ENCODE measurements at places on chromosomes 1 and 21.

DNA sequence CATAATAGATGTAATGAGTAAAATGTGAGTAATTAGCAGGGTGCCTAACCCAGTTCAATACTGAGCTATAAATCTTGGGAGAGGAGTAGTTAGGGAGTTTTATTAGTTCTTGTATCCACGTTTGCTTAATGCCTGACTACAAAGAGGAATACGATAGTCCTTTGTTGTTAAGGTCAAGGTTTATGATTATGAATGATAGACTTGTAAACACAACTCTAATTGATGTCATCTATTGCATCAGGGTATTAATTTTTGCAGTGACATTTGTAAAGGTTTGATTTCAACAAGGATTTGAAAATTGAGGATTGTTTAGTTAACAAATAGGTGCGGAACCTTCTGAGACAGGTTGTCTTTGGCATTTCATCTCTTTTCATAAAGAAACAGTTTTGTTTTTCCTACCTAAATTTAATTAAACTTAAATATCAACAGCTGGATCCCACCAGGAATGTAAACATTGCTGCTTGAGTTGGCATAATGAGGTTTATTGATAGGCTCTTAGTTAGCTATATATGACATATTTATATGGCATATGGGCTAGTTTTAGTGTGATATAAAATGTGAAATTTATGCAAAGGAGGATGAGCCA is 9.7 kb downstream of the SOAT1 start:
- no peak overlapping the region for H3K4me3 ChIP-seq
- H3K27ac ChIP-seq, result no peak overlapping the region
- H3K36me3 ChIP-seq, result peaks cover 62% of the 10 kb centered on the region
- H3K27me3 ChIP-seq, result no peaks in the 10 kb centered on the region
- DNase-seq, result no peak
- peaks cover 38% of the 10 kb centered on the region for H3K4me1 ChIP-seq

GRCh38 chr1:224582041-224582440 is 34.1 kb upstream of the CNIH3 start:
- no peak for DNase-seq
- H3K36me3 ChIP-seq, result no peaks in the 10 kb centered on the region
- no peak overlapping the region for H3K27ac ChIP-seq
- H3K27me3 ChIP-seq, result no peaks in the 10 kb centered on the region
- no peaks in the 10 kb centered on the region for H3K4me1 ChIP-seq
- H3K4me3 ChIP-seq, result no peak overlapping the region

GRCh38 chr1:235617808-235618207 is 31.8 kb downstream of the GNG4 start:
- H3K27ac ChIP-seq, result no peak overlapping the region
- DNase-seq, result no peak
- H3K36me3 ChIP-seq, result no peaks in the 10 kb centered on the region
- H3K4me3 ChIP-seq, result no peak overlapping the region
- no peaks in the 10 kb centered on the region for H3K4me1 ChIP-seq

- H3K27me3 ChIP-seq, result no peaks in the 10 kb centered on the region
- H3K27ac ChIP-seq, result peak overlapping the region; percentile 67
- H3K36me3 ChIP-seq, result peaks cover 77% of the 10 kb centered on the region
- no peak for DNase-seq
- H3K4me1 ChIP-seq, result peaks cover 71% of the 10 kb centered on the region
Observed at GRCh38 chr1:92480200-92480812, 6.4 kb downstream of the GFI1 start.

GRCh38 chr1:152770411-152770810 is 4.5 kb upstream of the LCE1F start:
- no peaks in the 10 kb centered on the region for H3K36me3 ChIP-seq
- DNase-seq, result no peak
- H3K27ac ChIP-seq, result no peak overlapping the region
- no peaks in the 10 kb centered on the region for H3K4me1 ChIP-seq
- no peak overlapping the region for H3K4me3 ChIP-seq

- H3K27ac ChIP-seq, result no peak overlapping the region
- peaks cover 29% of the 10 kb centered on the region for H3K36me3 ChIP-seq
- DNase-seq, result no peak
Observed at GRCh38 chr21:43001316-43001715, 27.0 kb downstream of the PKNOX1 start.
